ENCODE measurements at places on chromosomes 7 and 10. TPM values are rescaled to one million over a fixed set of nuclear protein-coding genes. Genes with fewer than 3 reads are reported as not detected.

- DNase-seq, result peak; percentile 87
- H3K4me3 ChIP-seq, result peak overlapping the region; percentile 13
- H3K27me3 ChIP-seq, result peaks cover 3% of the 10 kb centered on the region
- peaks cover 5% of the 10 kb centered on the region for H3K4me1 ChIP-seq
Measured at GRCh38 chr7:2477447-2478398, 1.5 kb upstream of the GRIFIN start.

- H3K27me3 ChIP-seq, result no peaks in the 10 kb centered on the region
- H3K4me1 ChIP-seq, result no peaks in the 10 kb centered on the region
- no peak for DNase-seq
Measured at GRCh38 chr7:18580950-18581349, 85.4 kb downstream of the HDAC9 start.

DNA sequence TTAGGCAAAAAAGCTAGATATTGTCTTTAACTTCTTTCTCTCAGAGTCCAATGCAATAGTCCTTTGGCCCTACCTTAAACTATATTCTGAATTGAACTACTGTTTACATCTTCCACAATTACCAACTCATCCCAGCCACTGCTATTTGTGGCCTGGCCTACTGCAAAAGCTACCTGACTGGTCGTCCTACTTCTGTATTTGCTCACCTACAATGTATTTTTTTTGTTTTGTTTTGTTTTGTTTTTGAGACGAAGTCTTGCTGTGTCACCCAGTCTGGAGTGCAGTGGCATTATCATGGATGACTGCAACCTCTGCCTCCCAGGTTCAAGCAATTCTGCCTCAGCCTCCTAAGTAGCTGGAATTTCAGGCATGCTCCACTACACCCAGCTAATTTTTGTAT lies 51.2 kb downstream of the ARL4A start:
- H3K4me1 ChIP-seq, result no peaks in the 10 kb centered on the region
- no peaks in the 10 kb centered on the region for H3K27me3 ChIP-seq
- no peak overlapping the region for H3K4me3 ChIP-seq
- no peaks in the 10 kb centered on the region for H3K36me3 ChIP-seq

GRCh38 chr10:103598654-103599115 lies 105.2 kb downstream of the NEURL1 start:
- H3K4me3 ChIP-seq, result no peak overlapping the region
- no peaks in the 10 kb centered on the region for H3K27me3 ChIP-seq
- no peak overlapping the region for H3K27ac ChIP-seq
- no peak for DNase-seq
- H3K36me3 ChIP-seq, result no peaks in the 10 kb centered on the region

DNA sequence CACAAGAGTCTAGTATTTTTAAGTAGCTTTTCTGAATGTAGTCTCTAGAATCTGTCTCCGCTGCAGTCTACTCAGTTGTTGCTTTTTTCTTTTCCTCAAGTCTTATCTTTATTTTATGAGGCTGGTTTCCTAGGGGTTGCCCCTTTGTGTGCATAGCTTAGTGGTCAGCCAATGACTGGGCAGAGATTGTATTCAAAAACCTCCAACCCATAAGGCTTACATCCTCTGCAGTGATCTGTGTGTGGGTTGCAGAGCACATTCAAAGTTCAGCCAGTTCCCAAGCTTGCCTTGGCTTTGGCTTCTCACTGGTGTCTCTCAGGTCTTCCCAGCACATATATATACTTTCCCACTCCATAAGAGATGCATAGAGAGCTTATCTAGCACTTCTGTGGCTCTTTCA lies 160.0 kb upstream of the TCF7L2 start:
- H3K4me1 ChIP-seq, result no peaks in the 10 kb centered on the region
- H3K27ac ChIP-seq, result no peak overlapping the region
- DNase-seq, result no peak
- no peak overlapping the region for H3K4me3 ChIP-seq

DNA sequence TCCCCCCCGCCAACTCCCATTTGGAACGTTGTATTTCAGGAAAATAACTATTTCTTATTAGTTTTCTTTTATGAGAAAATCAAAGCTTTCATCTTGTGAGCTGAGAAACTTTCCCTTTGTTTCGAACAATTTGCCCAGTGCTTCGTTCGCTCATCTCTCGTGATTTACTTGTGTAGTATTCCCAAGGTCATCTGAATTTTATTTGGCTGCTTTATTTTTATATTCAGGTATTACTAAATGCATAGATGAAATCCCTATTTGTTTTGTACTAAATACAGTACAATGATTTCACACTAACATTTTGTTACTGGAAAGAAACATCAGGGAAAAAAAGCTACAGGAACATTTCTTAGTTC lies 12.0 kb upstream of the EBLN1 start:
- peak overlapping the region; percentile 96 for H3K27ac ChIP-seq
- DNase-seq, result no peak
- peaks cover 13% of the 10 kb centered on the region for H3K27me3 ChIP-seq

GRCh38 chr10:32204606-32205005 lies 142.4 kb downstream of the EPC1 start:
- no peak overlapping the region for H3K4me3 ChIP-seq
- H3K27ac ChIP-seq, result no peak overlapping the region
- H3K36me3 ChIP-seq, result no peaks in the 10 kb centered on the region
- peaks cover 2% of the 10 kb centered on the region for H3K27me3 ChIP-seq
- DNase-seq, result no peak

DNA sequence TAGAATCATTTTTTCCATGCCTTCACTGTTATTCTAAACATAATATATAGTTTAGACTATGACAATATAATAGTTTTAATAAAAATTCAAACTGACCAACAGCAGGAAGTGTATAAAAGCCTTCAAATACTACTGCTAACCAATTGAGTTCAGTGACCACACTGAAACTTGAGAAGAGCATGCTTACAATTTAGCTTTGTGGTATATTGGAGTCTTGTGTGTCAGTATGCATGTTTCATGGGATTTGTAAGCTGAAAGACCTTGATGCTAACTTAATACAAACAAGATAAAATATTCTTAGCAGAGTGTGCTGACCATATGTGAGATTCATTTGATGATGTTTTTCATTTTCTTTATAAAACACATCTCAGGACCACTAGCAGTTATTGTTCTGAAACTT lies 395.5 kb downstream of the SUGCT start:
- no peak overlapping the region for H3K27ac ChIP-seq
- no peak overlapping the region for H3K4me3 ChIP-seq
- H3K36me3 ChIP-seq, result no peaks in the 10 kb centered on the region

MUC3A gene
- total RNA-seq, result not detected

HOXA11 gene
- total RNA-seq, result not detected
